ENCODE measurements at places on chromosomes 3 and 15.

- DNase-seq, result peak; percentile 24
These were observed 392.0 kb upstream of the RORA start for GRCh38 chr15:61621146-61621545.

- no peak for DNase-seq
These were observed 415.5 kb downstream of the NAALADL2 start for GRCh38 chr3:175274474-175275218.

- DNase-seq, result no peak
These were observed 7.5 kb downstream of the EXOSC7 start for GRCh38 chr3:44983484-44983941.

DNA sequence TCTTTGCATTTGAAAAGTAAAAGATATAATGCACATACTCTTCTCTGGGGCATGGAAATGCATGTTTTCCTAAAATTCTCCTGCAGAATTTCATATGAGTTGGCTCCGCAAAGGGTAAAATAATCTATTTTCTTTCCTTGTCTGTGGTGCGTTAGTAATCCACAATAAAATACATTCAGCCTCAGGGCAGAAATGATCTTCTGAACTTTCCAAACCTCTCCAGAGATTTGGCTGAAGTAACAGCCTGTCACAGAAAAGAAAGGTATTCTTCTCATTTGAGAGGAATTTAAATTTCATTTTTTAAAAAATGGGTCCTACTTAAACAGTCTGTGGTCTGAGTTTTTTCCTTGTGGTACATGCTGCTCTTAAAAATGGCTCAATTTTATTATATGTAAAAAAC lies 182.7 kb upstream of the DCBLD2 start:
- no peak for DNase-seq

DNA sequence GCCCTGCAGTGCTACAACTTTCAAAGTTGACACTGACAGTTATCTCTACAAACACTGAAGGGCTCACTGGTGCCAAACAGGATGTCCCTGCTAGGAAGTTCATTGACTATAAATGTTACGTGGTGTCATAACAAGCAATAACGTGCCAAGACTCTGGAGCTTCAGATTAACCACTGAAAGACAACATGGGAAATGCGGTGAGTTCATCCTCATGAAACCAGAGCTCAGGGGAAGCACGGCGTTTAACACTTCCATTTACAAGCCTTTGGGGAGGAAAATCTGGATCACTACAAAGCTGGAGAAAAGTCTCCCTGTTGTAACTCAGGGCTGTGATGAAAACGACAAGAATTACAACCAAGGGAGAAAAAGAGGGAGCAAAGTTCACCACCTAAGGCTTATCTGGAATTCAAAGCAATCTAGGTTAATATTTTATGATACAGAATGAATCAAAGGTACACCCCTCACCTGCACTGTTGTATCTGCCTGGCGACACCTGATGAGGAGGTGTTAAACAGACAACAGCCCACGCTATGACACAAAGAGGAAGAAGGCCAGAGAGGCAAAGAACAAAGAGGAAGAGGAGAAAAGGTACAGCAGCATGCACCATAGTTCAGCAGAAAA lies 27.0 kb downstream of the SHQ1 start:
- DNase-seq, result no peak

DNA sequence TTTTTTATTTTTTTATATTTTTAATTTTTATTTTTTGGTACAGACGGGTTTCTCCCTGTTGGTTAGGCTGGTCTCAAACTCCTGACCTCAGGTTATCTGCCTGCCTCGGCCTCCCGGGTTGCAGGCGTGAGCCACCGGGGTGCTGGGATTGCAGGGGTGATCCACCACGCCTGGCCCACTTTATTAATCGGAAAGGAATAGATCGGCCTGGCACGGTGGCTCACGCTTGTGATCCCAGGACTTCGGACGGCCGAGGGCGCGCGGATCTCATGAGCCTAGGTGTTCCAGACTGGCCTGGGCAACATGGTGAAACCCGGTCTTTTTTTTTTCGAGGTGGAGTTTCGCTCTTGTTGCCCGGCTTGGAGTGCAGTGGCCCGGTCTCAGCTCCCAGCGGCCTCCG lies 26.5 kb upstream of the TUBGCP5 start:
- no peak for DNase-seq

DNA sequence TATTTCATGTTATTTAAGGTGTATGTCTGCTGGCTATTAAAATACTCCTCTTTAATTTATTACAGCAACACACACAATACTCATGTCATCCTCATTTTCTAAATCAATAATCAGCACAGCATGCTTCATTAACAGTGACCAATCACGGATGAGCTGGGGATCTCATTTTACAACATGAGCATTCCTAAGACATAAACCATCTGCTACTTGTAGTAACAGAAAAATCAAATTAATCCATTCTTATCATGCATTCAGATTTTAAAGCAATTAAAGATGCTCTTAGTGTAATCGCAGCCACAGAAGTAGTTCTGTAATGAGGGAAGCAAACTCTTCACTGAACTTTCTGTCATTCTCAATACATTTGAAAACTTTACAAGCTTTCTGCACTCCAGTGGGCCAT lies 191.1 kb downstream of the TBC1D5 start:
- no peak for DNase-seq

DNA sequence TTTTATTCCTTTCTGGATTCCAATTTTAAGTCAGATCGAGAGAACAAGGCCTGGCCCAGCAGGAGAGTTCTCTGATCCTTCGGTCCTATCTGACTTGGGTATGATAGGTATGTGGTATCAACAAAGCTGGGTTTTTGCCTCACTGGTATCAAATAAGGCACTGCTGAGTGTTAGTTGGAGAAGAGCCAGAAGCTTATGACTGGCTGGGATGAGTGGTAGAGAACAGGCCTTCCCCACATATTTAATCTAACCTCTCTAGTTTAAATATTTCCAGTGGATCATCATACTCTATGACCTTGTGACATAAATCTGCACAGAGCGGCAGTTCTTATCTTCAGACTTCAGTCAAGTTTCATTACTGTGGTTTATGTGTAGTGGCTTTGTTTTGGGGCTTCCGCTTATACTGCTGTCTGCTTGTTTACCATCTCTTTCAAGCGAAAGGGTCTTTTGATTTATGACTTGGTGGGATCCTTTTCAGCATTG lies 164.5 kb downstream of the PTPRG start:
- DNase-seq, result no peak

DNA sequence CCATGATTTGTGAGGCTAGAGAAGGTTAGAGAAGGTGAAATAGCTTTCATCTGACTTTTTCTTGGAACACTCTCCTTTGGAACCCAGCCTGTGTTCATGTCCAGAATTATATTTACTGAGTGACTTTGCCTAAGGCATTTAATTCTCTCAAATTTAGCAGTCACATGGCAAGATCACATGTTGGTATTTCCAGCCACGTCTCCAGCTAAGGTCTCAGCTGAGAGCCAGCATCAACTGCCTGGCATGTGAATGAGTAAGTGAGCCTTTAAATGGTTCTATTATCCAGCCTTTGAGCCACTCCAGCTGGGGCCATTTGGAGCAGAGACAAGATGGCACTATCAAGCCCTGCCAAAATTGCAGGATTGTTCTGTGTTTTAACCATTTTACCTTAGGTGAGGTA lies 130.2 kb upstream of the SGO1 start:
- DNase-seq, result no peak

- no peak for DNase-seq
These were observed 79.8 kb downstream of the ADAMTSL3 start for GRCh38 chr15:83733691-83734090.

DNA sequence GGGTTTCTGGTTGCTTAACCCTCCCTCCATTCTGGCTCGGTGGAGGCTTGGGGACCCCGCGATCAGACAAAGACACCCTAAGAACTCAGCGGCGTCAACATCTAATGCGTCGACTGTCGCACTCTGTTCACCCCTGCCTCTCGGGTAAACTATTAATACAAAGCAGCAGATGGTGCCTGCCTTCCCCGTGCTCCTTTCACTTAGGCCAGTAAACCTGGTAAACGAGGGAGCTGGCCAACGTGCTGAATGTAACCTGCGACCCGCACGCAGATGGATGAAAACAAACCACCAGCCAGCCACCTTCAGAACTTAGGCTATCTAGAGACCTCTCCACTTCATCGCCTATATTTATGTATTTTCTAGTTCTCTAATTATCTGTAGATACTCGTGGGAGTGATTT lies 848 bp upstream of the CADPS start:
- no peak for DNase-seq

DNA sequence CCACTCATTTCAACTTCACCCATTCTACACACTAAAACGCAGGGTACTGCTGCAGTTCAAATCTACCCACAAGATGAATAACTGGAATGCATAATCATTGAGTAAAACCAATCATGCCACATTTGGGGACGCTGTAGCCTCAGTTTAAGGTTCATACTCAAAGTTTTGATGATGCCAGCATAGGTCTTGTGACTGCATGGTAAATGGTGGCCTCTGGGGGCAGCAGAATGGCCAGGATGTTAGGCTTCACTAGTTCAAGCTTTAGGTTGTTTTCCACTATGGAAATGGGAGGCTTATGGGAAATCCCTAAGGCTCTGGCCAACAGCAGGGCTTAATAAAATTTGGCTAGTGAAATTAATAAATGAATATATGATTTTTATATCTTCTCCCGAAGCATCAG lies 104.3 kb upstream of the TSC22D2 start:
- no peak for DNase-seq

DNA sequence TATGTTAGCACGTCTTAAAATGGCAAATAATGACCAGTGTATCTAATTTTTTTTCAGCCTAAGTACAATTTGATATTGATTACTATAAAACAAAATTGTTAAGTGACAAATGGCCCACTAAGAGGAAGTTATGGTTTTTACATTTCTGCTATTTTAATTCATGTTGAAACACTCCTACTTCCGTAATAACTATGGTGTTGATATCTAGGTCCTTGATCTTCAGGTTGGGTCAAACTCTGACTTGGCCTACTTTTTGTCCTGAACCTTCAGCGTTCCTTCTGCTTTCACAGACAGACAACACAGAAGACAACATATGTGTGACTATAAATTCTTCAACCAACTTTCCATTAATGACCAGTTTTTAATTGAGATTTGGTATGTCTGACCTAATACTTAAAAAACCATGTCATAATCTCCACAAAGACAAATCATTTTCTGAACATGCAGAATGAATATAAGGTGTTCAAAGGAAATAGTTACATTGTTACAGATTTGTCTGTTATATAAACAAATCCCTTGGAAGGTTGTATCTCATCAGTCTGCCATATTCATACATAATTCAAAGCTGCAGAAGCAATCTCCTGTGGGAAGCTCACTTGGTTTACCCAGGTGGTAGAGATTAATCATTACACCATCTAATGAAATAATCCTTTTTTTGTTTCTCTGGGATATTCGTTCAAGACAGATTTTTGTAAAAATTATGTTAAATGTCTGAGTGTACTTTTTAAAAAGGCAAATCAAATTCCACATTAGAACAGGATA lies 92.1 kb upstream of the TSPAN3 start:
- no peak for DNase-seq

DNA sequence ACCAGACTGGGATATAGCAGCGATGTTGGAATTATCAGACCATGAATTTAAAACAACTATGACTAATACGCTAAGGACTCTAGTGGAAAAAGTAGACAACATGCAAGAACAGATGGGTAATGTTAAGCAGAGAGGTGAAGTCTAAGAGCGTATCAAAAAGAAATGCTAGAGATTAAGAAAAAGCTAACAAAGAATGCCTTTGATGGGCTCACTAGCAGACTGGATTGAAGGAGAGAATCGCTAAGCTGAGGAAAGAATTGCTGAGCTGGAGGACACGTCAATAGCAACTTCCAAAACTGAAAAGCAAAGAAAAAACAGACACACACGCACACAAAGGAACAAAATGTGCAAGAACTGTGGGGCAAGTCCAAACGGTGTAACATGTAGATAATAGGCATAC lies 20.0 kb upstream of the CMTM6 start:
- no peak for DNase-seq

GRCh38 chr15:66220601-66221000 lies 32.9 kb downstream of the MEGF11 start:
- DNase-seq, result no peak

- DNase-seq, result no peak
These were observed 29.4 kb downstream of the ATP2B2 start for GRCh38 chr3:10475983-10476382.

DNA sequence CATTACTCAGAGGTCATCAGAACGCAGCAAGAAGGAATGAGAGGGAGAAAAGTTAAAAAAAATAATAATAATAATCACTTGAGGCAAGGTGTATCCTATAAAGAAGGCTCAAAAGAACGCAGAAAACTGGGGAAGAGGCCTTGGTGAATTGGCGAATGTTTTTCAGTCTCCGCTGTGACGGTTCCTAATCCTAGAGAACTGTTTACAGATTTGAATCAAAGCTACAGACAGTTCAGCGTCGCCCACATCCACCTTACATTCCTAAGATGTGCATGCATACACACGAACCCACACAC lies 634 bp downstream of the ZMAT3 start:
- no peak for DNase-seq

DNA sequence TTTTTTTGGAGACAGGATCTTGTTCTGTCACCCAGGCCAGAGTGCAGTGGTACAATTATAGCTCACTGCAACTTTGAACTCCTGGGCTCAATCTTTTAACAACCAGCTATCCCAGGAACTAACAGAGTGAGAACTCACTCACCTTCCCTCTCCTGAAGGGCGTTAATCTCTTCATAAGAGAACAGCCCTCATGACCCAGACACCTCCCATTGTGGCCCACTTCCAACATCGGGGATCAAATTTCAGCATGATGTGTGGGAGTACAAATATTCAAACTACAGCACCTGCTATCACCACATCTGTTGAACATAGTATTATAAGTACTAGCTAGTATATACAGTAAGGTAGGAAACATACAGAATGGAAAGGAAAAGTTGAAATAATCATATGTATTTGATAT lies 132.5 kb downstream of the DOCK3 start:
- DNase-seq, result no peak

DNA sequence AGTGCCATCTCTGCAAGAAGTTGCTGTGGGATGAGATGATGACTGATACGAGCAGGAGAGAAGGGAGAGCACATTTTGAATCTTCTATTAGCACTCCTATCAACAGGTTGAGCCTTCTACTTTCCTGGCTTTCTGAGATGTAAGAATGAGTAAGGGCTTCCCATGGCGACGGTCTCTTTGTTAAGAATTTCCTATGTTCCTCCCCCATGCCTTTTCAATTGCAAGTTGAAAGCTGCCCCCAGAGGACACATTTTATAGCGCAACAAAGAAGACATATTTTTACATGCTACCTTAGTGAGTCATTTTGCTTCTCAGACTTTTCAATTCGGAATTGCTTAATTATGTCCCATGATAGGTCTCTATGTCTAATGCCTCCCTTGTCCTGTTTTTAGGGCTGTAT lies 71.3 kb upstream of the LRTM1 start:
- no peak for DNase-seq

DNA sequence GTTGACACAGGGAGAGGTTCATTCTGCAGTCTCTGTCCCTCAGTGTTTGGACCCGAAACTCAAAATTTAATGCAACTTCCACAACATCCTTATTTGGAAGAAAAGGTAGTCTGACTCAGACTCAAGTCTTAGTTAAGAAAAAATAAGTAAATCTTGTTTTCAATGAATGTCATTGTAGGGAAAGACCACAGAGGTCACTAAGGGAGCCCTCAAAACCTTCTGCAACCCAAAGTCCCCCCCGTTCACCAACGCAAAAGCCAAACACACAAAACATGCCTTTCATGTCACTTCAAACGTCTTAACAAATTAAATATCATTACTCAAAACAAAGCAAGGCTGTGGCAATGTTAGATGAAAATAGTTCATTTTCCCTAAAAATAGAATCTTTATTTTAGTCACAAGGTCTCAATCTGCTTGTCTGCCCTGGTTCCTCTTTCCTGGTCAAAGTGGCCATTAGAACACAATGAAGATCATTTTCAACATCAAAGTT lies 20.9 kb upstream of the SSUH2 start:
- DNase-seq, result no peak
